CD4-positive, alpha-beta T cell treated with Interferon gamma for 1 hour (primary cell): ENCODE measurements at places on chromosomes 6 and 20.

- no peak for DNase-seq
Measured at GRCh38 chr6:3019749-3020320, 20.1 kb downstream of the NQO2 start.

GRCh38 chr6:150712505-150713252, 113.0 kb downstream of the PLEKHG1 start:
- no peak for DNase-seq

DNA sequence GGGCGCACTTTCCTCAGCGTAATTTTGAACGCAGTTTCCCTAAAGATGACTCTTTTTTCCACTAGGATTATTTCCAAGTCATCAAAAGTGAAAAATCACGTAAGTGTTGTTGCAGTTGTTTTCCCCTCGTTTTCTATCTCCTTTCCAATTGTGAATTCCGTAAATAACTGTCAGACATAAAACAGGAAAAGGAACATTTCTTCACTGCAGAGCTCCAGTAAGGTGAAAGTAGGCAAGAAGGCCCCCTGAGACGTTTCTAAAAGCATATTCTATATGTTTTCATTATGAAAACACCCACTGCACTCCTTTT, 17.8 kb downstream of the HIVEP2 start:
- DNase-seq = no peak

DNA sequence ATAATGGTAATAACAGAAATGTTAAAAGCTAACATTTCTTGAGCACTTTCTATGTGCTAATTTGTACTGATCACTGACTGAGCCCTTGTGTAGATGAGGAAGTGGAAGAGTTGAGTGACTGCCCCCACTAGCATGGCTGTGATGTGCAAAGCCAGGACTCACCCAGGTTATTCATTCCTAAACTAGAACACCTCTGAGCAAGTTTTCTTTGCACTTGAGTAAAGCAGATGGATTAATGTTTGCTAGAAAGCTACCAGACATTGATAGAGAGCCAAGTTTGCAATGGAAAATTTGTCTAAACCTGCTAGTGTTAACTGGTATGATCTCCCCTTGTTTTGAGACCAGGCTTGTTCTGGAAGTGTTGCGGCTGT, 467.4 kb upstream of the PLCB4 start:
- no peak for DNase-seq

- DNase-seq = no peak
Measured at GRCh38 chr6:133977983-133978895, 25.2 kb downstream of the TBPL1 start.

- peak; percentile 42 for DNase-seq
Measured at GRCh38 chr20:20259533-20259932, 108.4 kb upstream of the INSM1 start.

- no peak for DNase-seq
Measured at GRCh38 chr6:27101824-27102223, 145.7 kb upstream of the PRSS16 start.

DNA sequence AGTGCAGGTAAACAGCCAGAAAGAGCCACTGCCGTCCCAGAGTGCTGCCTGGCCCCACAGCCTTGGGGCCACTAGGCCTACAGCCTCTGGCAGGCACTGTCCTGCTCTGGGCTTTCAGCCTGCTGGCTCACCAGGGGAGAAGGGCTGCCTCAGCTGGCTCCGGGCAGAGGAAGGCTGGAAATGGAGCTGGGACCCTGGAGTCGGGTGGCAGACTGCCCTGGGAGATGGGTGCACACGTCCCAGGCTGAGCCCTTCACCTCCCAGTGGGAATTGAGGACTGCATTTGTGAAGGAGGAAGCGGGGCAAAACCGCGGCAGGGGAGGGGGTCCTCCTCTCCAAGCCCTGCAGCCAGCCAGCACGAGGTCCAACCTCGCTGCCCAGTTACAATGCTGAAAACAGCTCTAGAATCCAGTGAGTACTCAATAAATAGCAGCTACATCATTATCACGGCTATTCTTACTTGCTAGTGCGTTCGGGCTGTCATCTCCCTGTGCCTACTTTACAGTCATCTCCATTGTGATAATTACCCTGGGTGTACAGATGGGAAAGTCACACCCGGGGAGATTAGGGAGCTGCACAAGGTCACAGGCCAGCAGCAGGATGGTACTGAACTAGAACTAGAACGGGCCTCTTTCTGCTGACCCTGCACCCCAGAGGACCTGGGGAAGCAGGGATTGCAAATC, 13.1 kb downstream of the ACSS1 start:
- no peak for DNase-seq

DNA sequence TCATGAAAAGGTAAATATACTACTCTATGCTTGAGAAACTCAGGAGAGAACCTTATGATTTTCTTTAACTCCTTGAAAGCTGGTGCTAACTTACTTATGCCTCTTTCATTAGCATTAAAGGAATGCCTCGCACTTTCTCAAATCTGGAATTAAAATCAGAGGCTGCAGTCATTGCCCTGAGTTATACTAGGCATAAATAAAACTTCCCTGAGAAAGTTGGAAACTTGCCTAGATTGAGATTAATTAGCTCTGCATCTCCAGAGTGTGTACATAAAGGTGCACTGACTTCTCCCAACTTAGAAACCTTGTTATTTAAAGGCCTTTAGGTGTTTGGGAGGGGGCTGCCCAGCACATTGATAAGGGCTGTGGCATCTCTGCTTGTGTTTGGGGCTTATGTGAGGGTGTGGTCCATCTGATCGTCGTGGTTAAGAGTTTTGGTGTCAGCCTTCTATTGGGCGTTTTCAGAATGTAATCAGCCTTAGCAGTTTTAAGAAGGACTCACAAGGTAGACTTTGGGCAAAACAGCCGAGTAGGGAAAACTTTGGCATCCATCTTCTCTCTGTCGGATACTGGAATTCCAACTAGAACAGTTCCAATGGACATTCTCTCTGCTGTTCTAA, 32.1 kb upstream of the CCN6 start:
- no peak for DNase-seq

GRCh38 chr6:4687989-4688947, 87.9 kb upstream of the CDYL start:
- peak; percentile 12 for DNase-seq

GRCh38 chr6:15526212-15526701, 136.6 kb downstream of the DTNBP1 start:
- DNase-seq = no peak

- no peak for DNase-seq
Measured at GRCh38 chr20:51230727-51231126, 207.8 kb upstream of the KCNG1 start.
